ENCODE measurements at places on chromosomes 1 and 21.

GRCh38 chr1:2181752-2182151, 12.8 kb downstream of the FAAP20 start:
- no peak for DNase-seq

DNA sequence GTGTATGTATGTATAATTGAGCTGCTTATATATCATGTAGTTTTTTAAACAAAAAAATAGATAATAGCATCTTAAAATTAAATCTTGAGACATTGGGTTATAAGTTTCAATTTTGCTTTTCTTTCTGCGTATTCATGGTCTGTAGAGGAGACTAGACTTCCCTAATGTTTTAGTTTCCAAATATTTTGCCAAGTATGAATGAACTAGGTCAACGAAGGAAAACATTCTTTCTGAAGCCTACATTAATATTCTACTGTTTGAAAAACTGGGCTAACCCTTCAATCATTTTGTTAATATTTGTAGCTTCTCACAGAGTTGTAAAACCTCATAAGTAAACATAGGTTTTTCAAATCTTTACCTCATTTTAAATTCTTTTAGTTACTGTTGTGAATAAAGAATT, 592.7 kb downstream of the USP25 start:
- no peak for DNase-seq

- DNase-seq: no peak
Measured at GRCh38 chr21:32962268-32962667, 63.5 kb upstream of the OLIG2 start.

- no peak for DNase-seq
Measured at GRCh38 chr1:203085528-203086406, at the start of gene MYOG. Gene MYOG (minus strand): TSS chr1:203086012. CDS start chr1:203085961, 51 bp downstream.

DNA sequence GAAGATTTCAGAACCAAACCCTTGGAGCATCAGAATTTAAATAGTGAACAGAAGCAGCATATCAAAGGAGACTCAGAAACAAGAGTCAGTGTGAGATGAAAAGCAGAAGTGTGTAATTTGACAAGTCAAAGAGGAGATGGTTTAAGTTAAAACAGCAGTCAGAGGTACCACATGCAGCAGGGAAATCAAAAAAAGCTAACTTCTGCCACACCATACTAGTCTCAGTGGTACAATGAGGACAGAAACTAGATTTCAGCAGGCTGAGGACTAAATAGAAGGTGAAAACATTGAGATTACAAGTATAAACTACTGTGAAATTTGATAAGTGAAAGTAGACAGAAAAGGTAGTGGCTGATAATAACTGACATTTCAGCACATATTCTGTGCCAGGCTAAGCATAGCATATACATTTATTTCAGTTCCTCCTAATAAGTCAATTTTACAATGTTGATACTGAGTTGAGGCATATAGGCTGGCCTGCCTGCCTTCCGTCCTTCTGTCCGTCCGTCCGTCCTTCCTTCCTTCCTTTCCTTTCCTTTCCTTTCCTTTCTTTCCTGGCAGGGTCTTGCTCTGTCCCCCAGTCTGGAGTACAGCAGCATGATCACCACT, 12.6 kb downstream of the SUCO start:
- DNase-seq: no peak

GRCh38 chr1:113949007-113949406, 19.9 kb downstream of the HIPK1 start:
- no peak for DNase-seq
